Skin of body (tissue), 3 donors: ENCODE measurements at places on chromosomes 4 and X.

DNA sequence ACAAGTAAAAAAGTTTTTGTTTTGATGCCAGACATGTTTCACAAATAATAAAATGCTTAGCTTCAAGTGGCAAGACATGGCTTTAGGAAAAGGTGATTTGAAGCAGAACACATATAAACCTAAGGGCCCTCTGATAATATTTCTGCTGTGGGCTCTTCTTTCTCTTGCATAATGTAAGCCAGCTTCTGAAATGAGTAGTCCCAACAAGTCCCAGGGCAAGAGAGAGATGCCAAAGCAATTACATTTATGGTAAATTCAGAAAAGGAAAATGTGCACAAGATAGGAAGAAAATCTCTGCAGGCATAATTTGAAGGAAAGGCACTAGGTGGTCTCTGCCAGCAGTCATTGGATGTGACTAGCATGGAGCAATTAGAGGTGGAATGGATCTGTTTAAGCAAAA is 170.8 kb upstream of the GALNT7 start:
- no peak for DNase-seq

GRCh38 chrX:151088221-151088620 is 88.2 kb upstream of the GPR50 start:
- DNase-seq, result no peak

DNA sequence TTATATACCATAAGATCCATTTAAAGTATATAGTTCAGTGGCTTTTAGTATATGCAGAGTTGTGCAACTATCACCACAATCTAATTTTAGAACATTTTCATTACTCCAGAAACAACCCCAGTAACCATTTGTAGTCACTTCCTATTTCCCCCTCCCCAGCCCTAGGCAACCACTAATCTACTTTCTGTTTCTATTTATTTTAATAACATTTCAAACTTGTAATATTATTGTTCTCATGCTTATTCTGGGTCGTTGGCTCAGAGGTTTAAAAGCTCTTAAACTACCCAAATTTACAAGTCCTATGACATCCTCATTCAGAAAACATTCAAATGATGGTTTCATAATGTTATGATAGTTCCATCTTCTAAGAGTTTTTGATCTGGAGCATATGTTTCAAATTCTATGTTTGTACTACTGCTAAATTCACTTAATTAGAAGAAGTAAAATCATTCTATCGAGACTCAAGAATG is 18.4 kb downstream of the XIAP start:
- peak; percentile 21 for DNase-seq

- DNase-seq, result no peak
Observed at GRCh38 chr4:37555322-37555721, 130.9 kb downstream of the RELL1 start.

DNA sequence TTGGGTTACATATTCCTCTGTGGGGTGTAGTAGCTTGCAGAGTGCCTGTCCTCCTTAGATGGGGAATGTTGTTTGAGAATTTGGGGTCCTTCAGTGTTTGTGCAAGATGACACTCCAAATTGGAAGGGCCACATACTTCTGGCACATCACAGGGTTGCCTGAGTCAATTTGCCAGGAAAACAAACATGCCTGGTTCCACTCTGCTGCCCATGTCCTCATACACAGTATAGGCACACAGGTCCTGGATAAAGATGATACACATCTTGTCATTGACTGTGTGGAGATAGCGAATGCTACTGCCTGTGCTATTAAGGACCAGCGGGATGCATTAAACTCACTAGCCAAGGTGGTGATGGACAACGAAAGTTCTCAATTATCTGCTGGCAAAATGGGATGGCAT is 11.2 kb upstream of the LAP3 start:
- no peak for DNase-seq

- no peak for DNase-seq
Observed at GRCh38 chr4:47442980-47443379, 20.5 kb downstream of the COMMD8 start.

DNA sequence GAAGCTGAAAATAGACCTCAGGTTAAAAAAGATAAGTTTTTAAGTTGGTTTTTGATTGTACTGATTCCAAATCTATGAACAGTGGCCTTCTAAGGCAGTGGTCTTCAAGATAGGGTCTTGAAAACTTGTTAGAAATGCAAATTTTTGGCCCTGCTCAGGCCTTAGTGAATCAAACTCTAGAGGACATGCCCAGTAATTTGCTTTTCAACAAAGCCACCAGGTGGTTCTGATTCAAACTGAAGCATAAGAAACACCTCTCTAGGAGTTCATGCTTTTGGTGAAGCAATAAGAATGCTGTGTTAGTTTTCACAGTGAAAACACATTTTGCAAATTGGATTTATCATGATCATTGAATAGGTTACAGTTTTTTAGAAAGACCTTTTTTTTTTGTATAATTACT is 1849.4 kb upstream of the AGA start:
- no peak for DNase-seq

- DNase-seq, result no peak
Observed at GRCh38 chrX:31580227-31580626, 508.4 kb upstream of the FTHL17 start.

- DNase-seq, result no peak
Observed at GRCh38 chr4:10684631-10685030, at the start of gene CLNK. TSS of gene CLNK (minus strand) at chr4:10684768. CDS start at chr4:10667869, 16,899 bp downstream.

- DNase-seq, result no peak
Observed at GRCh38 chr4:70714079-70714887, 7.5 kb upstream of the RUFY3 start.
